ENCODE measurements at places on chromosomes 1 and 21.

DNA sequence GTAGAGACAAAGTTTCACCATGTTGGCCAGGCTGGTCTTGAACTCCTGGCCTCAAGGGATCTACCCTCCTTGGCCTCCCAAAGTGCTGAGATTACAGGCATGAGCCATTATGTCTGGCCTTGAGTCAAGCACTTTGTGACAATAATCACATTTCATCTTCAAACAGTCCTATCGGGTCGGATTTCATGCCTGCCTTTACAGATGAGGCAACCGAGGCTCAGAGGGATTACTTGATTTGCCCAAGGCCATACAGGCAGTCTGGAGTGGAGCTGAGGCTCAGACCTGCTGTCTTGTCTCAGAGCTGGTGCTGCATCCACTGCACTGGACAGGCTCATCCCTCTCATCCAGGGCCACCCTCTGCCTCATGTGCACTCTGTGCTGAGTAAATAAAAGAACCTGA lies 26.6 kb downstream of the FAM151A start:
- DNase-seq, result no peak

GRCh38 chr1:165631342-165632151 lies 513 bp downstream of the MGST3 start:
- no peak for DNase-seq

- DNase-seq, result no peak
Measured at GRCh38 chr21:20998886-20999285, 677 bp downstream of the NCAM2 start.

DNA sequence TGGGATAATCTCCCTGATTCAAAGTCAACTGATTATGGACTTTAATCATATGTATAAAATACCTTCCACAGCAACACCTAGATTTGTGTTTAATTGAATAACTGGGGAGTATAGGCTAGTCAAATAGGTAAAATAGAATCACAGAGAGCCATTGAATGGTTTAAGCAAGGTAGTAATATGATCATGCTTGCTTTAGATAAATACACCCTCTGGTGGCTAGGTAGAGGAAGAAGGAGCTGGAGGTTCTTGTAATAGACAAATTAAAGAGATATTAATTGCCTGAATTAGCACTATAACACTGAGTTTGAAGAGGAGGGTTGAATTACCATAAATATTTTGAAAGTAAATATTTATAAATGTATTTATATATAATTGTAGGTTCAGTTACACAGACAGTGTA lies 40.3 kb downstream of the DIRAS3 start:
- peak; percentile 8 for DNase-seq

DNA sequence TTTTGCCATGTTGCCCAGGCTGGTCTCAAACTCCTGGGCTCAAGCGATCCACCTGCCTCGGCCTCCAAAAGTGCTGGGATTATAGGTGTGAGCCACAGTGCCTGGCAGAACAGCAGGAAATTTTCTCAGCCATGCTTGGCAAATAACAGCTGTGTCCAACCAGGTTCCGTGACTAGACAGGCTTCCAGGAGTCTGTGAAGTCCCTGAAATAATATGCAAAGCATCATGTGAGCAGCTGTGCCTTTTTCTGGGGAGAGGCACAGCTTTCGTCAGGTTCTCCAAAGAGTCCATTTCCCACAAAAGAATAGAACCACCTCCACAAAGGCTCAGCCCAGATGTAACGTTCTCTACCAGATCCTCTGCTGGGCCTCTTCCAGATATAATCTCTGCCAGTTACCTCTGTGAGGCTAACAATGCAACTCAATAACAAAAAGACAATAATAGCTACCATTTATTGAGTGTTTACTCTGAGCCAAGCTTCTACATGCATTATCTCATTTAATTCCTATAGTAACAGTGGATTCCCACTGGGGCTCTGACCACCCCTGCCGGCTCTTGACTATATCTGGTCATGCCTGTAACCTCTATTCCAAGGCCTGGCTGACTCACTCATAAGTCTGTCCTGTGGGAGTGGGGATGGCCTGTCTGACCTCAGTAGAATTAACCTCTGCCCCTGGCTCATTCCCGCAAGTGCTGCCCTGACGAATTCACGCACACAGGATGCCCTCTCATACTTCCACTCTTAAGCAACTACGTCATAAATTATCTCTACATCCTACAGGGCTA lies 4.0 kb upstream of the NKAIN1 start:
- DNase-seq, result no peak

GRCh38 chr1:108512239-108513043 lies 47.5 kb upstream of the EEIG2 start:
- no peak for DNase-seq

GRCh38 chr21:37513383-37513782 lies 146.8 kb downstream of the DYRK1A start:
- no peak for DNase-seq

- DNase-seq, result no peak
Measured at GRCh38 chr1:27745466-27745865, 19.7 kb downstream of the FAM76A start.

GRCh38 chr1:244102468-244102867 lies 51.4 kb downstream of the ZBTB18 start:
- no peak for DNase-seq

GRCh38 chr1:15681349-15682292 lies 2.5 kb upstream of the PLEKHM2 start:
- DNase-seq, result no peak

DNA sequence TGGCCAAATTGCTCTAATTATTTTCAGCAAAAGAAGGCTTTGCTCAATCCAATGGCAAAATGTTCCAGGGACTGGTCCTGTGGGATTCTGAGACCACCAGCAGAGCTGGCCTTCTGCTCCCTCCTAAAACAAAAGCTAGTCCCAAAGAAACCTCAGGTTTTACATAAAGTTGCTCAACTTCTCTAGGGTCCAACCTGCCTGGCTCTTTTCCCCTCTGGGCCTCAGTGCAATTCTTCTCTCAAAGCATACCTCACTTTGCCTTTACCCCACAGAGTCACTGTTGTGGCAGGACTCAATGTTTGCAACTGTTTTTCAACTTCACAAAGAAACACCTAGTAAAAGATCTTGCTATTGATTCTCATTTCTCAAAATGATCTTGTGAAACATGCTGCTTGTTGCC lies 39.8 kb downstream of the TBX15 start:
- DNase-seq, result no peak

GRCh38 chr1:18110598-18110939 lies 3.0 kb downstream of the IGSF21 start:
- DNase-seq, result no peak

GRCh38 chr1:231357831-231358354 lies 19.8 kb downstream of the SPRTN start:
- DNase-seq, result peak; percentile 2

- no peak for DNase-seq
Measured at GRCh38 chr1:15883326-15883725, 35.8 kb downstream of the SPEN start.

- DNase-seq, result no peak
Measured at GRCh38 chr1:213986020-213986924, 1.5 kb upstream of the PROX1 start.

DNA sequence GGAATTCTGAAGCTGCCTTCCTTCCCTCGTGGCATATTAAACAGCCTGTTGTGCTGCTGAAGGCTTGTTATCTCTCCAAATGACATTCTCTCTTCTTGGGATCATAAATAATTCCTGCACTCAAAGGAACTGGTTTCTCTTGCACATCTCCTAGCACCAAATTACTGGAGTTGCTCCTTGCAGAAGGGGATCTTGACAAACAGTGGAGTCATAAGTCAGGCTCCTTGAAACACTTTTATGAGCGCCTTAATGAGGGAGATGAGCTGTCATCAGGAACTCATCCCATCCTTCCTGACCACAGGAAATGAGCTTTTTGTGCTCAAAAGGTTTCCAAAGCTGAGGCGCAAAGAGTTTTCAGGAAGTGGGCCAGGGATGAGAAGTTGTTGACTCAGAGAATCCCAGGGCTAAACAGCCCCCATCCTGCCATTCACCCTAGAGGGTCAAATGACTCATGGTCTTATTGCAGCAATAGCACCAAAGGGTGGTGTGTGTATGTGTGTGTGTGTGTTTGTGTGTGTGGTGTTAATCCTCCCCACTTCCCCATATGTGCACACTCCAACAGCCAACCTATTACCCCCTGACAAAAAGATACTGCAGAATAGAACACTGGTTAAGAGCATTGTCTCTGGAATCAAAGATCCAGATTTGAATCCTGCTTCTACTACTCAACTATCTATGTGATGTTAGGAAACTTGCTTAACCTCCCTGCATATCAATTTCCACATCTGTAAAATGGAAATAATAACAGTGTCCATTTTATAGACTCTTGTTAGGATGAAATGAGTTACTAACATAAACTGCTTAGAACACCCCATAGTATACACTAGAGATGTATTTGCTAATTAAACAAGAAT lies 2.8 kb upstream of the PHC2 start:
- DNase-seq, result no peak

GRCh38 chr1:206757524-206758266 lies 12.9 kb upstream of the IL19 start:
- DNase-seq, result no peak
